ENCODE measurements at places on chromosomes 4 and X. TPM values are rescaled to one million over a fixed set of nuclear protein-coding genes. Genes with fewer than 3 reads are reported as not detected.

- no peak for DNase-seq
These were observed 65.7 kb upstream of the MID1 start for GRCh38 chrX:10685923-10686595.

- no peak for DNase-seq
These were observed 32.2 kb downstream of the TRMT44 start for GRCh38 chr4:8472689-8473197.

DNA sequence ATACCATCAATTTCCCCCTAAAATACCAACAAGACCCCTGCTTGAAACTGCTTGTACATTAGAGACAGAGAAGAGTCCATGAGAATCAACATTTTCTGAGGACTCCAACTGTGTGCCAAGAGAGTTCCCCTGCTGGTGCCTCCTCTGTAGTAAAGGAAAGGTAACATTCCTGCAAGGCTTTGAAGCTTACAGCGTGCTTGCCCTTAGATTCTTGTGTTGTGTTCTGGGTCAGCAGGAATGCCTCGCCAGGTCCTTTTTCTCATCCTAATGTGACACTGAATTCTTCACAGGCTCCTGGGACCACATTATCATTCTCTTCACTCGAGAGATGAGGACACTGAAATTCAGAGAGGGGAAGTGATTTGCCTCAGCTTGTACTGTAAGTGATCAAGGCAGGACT is 9.7 kb upstream of the EOLA2 start:
- DNase-seq, result no peak

Gene CDKL5
- 1.7 TPM for total RNA-seq

Gene EDNRA
- 2.0 TPM for total RNA-seq

- DNase-seq, result no peak
These were observed 67.4 kb downstream of the CBLL2 start for GRCh38 chrX:22340022-22340616.

DNA sequence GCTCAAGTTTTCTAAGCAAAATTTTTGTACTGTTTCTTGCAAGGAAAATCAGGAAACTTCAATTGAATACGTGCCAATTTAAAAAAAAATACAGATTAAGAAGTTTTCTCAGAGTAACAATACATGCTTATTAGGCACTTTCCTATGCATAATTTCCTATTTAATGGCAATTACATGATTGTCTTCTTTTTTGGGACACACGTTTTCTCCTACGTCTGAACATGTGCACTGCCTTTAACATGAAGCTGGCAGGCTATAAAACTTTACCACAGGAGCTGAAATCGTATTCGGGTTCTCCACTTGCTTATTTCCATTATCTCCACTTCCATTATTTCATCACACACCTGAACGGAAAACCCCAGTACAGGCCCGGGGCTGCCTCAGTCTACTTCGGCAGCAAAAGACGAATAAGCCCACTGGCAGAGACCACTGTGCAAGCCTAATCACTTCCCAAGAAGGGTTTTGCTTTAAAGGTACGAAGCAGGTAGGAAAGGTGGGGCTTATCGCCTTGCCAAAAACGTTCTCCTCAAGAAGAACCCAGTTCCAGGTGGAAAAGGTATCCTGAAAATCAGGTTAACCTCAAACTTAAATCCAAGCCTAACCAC is 575 bp downstream of the RCHY1 start:
- no peak for DNase-seq

- no peak for DNase-seq
These were observed 59.6 kb downstream of the SEC24D start for GRCh38 chr4:118776157-118776954.

Gene FHDC1
- total RNA-seq, result 0.28 TPM

Gene PAGE4
- not detected for total RNA-seq
